Activated naive CD4-positive, alpha-beta T cell (primary cell): ENCODE measurements at places on chromosomes 3 and 15.

GRCh38 chr3:115602194-115602593 lies 21.1 kb upstream of the GAP43 start:
- no peak for DNase-seq

DNA sequence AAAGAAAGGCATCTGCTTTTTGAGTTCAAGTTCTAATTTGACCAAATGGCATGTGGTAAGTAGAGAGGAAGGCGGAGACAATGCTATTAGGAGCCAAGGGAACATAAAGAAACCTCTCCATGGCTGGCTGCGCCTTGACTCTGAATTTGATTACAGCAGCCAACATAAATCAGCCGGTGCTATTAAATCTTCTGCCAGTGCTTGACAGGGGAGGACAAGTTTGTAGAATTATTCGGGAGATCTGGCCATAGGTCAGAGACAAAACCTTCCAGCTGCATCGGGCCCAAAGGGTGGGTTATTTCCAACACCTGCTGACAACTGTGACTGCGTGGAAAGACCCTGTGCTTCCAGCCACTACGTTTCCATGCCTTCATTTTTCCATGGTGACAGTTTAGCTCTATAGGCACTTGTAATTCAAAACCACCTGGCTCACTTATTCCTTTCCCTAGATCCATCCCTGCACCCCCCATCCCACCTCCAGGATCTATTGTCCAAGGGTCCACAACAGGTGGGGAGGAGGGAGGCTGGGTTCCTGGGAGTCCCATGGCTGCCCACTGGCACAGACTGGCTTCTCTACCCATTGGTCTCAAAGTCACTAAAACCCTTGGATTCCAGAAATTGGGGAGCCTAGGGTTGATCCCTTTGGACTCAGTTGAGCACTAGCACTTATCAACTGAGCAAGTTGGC lies 15.9 kb downstream of the COLQ start:
- no peak for DNase-seq

DNA sequence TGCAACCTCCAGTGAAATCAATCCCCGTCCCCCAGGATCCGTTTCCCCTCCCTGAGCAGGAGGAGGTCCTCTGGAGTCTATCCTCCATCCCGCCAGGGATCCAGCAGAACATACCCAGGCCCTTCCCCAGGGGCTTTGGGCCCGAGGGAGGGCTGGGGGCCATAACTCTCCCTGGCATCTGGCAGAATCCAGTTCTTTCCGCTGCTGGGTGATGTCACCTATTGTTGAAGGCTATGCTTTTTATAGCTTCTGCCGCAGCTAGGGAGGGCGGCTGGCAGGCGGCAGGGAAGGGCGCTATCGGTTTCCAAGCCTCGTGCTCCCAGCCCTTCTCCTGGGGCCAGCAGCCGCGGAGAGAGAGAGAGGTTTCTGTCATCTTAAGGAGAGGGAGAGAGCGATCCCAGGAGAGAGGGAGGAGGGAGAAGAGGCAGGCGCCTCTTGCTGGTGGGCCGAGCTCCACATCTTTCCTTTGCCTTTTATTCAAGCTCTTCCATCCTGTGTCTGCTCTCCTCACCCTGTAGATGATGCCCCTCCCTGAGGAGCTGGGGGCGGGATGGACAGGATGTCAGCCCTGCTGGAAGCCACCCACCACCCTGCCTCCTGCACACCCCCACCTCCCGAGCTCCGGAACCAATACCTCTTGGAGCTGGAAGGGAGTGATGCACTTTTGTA lies 120.1 kb downstream of the ANP32A start:
- no peak for DNase-seq

- DNase-seq, result no peak
These were observed 9.9 kb downstream of the FYCO1 start for GRCh38 chr3:45985532-45986302.

GRCh38 chr15:39434163-39434562 lies 146.7 kb upstream of the THBS1 start:
- no peak for DNase-seq

- DNase-seq, result no peak
These were observed 25.4 kb upstream of the LIMD1 start for GRCh38 chr3:45568848-45569762.

- DNase-seq, result no peak
These were observed 69.7 kb upstream of the ATP11B start for GRCh38 chr3:182723596-182723995.

GRCh38 chr3:150292891-150293290 lies 115.2 kb upstream of the TSC22D2 start:
- DNase-seq, result no peak

- DNase-seq, result no peak
These were observed 10.9 kb downstream of the CTDSPL start for GRCh38 chr3:37872413-37873160.

- no peak for DNase-seq
These were observed 64.3 kb downstream of the CASR start for GRCh38 chr3:122247825-122248185.

- no peak for DNase-seq
These were observed 103.4 kb downstream of the GSK3B start for GRCh38 chr3:119990888-119991287.

DNA sequence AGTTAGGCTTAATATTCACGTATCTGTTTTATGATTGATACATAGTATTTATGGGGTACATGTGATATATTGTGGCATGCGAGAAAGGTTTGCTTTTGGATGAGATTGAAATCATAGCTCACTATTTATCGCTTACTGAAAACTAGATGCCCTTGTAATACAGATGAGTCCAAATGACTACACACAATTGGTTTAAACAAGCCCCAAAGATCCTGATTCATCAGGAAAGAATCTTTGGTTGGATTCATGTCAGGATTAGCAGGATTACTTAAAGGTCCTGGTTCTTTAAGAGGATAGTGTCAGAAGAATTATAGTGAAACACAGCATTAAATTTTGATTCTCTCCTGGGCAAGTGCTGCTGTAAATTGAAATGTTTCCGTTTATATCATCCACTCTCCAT lies 18.6 kb upstream of the AADAC start:
- DNase-seq, result no peak

DNA sequence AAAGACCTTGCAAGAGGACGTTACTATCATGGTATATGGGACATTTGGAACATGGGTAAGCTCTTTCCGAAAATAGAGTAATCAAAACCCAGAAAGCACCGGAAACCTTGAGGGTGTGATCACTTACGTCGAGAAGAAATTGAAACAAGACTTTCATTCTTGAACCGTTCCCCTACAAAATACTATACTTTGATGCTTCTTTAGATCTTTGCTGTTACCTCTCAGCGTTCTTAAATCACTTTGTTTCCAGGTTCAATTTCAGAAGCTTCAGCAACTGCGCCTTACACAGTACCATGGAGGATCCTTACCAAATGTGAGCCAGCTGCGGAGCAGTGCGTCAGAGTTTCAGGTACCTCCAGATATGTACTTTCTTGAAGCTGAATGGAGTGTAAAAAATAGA lies 10.1 kb downstream of the CRTC3 start:
- DNase-seq, result no peak

DNA sequence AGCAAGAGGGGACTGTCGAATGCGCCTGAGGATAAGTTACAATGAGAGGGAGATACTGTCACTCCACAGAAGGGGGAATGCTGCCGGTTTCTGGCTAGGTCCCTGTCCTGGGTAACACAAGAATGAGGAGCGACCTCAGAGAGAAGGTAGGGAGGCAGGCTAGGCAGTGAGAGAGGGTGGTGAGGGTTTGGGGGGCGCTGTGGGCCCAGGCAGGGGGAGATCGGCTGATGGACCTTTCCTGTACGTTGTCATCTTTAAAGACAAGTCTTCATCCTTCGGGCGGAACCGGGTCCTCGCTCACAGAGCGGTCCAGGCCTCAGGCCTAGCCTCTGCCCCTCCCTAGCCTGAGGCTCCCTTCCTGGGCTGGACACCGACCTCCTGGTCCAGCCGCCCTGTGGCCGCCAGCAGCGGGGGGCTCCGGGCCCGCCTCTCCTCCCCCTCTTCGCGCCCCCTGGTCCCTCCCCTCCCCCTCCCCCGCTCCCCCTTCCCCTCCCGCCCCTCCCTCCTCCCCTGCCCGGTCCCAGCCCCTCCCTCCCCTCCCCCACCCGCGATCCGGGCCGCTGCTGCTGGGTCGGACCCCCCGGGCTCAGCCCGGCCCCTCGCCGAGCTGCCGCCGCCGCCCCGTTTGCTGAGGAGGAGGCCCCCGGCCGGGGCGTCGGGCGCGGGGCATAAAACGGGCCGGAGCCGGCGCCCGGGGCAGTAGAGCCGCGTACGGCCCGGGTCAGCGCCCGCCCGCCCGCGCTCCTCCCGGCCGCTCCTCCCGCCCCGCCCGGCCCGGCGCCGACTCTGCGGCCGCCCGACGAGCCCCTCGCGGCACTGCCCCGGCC lies at the start of gene CHRD:
Gene CHRD (plus strand): TSS at position 697 of the 827 bp plus-strand sequence. CDS start 265 bp downstream, outside the sequence.
- DNase-seq, result no peak

DNA sequence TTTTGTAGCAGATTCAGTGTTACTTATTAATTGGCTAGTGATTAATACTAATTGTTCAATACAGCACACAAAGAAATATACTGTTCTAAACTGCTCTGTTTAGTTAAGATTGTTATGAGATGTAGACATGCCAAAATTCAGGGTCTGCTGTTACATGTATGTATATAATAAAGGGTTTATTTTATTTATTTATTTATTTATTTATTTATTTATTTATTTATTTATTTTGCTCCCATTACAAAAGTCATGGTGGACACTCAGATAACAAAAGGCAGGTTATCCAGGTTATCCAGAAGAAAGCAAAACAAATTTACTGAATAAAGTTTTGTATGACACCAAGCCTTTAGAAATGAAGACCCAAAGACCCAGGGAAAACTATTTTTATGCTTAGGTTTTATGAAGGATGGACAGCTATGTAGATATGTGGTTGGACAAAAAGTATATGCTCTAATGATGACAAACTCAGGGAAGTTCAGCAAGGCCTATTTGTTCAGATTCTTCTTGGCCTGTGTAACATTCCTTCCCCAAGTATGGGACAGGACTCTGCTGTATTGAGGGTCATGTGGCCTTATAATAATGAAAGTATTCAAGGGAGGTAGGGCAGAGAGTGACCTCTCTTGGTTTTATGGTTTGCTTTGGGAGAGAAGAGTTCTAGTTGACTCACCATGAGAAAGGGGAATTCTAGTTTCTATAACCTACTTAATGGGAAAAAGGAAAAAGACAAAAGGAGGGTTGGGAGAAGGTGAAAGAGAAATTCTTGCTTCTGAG lies 1056.8 kb downstream of the ROBO2 start:
- DNase-seq, result no peak

GRCh38 chr3:138912237-138912636 lies 34.7 kb downstream of the FOXL2 start:
- DNase-seq, result no peak

DNA sequence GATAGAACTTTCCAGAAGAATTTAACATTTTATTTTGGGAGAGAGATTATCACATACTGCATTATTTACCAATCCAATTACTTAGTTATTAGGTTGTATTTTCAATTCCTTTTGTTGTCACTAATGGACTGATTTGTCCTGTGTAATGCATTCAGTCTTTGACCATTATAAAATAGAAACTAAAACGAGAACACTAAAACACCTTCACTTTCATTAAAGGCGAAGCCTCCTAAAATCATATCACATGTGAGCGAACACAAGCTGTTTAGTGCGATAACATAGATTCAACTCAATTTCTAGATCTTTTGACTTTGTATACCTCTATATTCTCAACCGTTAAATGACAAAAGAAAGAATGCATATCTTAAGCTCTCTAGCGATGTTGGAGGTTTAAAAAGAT lies 253.4 kb downstream of the VGLL3 start:
- DNase-seq, result no peak

DNA sequence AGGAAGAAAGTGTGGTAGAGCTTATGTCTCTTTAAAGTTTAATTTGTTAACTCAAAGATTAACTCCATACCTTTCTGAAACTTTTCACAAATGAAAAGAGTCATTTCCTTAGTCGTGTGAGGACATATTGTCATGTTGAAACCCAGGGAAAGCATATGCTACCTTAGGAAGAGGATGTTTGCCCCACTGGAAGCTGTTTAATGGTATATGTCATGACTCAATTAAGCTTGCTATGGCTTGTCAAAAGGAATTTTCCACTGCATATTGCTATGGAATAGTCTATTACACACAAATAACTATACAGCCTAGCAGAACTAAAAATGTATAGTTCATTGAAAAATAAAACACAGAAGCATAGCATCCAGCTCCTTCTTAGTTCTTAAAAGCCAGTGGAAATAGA lies 69.9 kb downstream of the NSUN3 start:
- no peak for DNase-seq

DNA sequence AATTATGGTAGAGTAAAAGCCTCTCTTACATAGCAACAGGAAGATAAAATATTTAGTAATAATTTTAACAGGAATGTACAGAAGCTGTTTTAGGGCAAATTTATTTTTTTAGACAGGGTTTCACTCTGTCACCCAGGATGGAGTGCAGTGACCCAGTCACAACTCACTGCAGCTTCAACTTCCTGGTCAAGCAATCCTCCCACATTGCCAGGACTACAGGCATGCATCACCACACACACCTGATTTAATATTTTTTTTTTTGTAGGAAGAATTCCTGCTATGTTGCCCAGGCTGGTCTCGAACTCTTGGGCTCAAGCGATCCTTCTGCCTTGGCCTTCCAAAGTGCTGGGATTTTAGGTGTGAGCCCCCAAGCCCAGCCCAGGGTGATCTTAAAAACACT lies 61.1 kb downstream of the PCCB start:
- no peak for DNase-seq

DNA sequence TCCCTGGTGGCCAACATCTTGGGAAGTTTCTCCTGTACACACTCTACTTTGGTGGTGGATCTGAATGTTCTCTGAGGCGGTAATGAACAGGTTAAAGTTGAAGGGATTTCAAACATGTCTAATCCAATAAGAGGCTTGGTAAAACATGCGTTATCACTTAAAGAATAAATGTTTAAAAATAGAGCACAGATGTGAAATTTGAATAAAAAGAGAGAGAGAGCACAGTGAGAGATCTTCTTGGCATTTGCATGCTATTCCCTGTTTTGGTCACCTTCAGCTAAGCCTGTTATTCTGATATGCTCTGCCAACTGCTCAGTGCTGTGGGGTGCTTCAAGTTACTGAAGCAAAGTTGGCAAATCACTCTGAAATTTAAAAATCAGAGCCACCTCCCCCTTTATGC lies 237.7 kb upstream of the WNT5A start:
- DNase-seq, result no peak

- no peak for DNase-seq
These were observed 113.4 kb downstream of the RORA start for GRCh38 chr15:61115679-61116078.

GRCh38 chr15:28012231-28012630 lies 86.9 kb downstream of the OCA2 start:
- DNase-seq, result no peak

DNA sequence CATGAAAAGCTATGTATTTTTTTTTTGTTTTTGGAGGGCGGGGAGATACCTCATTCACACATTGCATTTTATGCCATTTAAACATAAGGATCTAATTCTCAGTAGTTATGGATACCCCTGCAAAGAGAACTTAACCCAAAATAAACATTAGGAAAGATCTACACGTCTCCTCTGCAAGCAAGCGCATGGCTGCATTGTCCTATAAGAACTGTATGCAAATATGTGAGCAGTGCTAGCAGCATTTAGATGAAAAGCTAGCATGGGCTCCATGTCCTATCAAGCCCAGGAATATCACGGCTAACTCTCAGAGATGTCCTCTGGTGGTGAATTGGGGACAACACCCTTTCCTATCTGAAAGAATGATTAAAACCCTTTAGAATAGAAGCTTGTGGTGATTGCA lies 292.8 kb downstream of the MEX3B start:
- no peak for DNase-seq

- no peak for DNase-seq
These were observed 54.6 kb downstream of the CCR4 start for GRCh38 chr3:33006081-33006480.

- no peak for DNase-seq
These were observed 91.8 kb upstream of the ALDH1A3 start for GRCh38 chr15:100787567-100788417.
